ENCODE measurements at places on chromosomes 11 and 22.

GRCh38 chr22:19693981-19694670 is 20.2 kb upstream of the SEPTIN5 start:
- no peak for DNase-seq

DNA sequence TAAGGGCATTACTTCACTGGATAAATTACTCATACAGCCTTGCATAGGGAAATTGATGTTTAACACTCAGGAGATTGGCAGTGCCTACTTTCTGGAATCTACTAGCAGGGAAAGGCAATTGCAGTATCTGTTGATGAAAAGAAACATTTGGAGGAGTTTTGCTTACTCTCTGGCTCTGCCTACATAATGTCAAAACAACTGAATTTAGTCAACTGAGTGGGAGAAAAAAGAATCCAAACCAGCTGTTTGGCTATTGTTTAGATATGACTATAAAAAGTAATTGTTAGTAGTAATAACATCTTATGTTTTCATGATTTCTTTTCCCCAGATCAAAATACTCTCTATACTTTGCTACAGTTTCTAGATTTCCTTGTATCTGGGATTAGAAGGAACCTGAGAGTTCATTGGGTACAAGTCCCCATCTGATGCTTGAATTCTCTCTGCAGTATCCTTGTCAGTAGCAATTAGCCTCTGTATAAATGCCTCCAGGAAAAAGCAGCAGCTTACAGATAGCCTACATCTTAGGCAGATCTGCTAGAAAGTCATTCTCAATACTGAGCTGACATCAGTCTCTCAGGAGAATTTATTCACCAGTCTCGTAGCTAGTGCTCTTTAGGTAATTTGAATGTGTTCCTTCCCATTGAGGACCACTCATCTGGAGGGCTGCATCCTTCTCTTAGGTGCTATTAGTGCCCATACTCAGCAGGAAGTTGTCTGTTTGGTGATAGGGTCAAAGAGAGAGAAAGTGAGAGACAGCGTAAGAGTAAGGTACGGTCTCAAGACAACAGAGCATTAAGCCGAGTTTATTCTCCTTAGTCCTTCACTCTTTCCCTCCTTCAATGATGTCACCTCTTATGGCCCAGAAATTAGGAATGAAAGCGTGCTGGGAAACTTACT is 185.9 kb upstream of the CCDC90B start:
- DNase-seq, result no peak

- DNase-seq, result no peak
These were observed 69.1 kb downstream of the SMCO4 start for GRCh38 chr11:93474123-93474522.

- DNase-seq, result no peak
These were observed 908.5 kb upstream of the RAG2 start for GRCh38 chr11:37506531-37506930.

GRCh38 chr11:34002420-34002819 is 49.1 kb upstream of the CAPRIN1 start:
- no peak for DNase-seq

DNA sequence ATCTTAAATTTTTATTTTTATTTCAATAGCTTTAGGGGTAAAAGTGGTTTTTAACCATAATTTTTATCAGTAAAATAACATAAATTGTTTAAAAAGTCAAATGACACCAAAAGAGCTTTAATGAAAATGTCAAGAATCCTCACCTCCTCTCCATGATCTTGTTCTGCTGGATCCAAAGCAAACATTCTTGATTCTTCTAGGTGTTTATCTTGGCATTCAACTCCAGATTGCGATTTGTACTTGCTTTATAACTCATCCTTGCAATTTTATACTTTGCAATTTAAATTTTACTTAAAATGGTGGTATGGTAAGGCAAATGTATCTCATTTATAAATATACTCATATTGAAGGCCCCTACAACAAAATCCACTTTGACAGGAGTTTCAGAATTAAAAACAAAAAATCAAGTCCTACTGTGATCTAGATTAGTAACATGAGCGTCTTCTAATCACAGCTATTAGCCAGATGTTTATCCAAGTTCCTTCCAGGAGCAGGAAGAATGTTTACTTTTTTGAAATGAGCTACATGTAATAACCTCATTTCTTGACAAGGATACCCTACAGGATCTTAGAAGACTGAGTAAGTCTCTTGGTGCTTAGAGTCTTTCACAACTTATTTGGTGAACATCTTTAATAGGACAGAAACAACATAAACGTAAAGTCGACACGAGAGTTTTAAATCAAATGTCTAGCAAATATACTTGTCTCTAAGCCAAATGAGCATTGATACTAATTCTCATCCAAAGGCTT is 72.4 kb upstream of the CARD18 start:
- DNase-seq, result no peak

DNA sequence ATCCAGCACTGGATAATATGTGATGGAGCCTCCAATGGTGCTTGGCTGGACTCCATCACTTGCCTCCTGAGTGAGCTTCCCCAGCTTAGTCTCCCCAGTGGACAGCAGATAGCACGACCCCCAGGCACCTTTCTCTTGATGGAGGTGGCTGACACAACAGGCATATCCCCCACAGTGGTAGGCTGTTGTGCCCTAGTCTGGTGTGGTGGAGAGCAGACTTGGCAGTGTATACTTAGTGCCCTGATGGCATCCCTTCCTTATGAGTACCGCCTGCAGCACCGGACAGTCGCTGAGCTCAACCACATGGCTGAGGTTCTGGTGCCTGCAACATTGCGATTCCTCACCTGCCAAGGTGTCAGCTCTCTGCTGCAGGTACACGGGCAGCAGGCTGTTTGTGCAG is 50.1 kb downstream of the DNHD1 start:
- DNase-seq, result no peak

DNA sequence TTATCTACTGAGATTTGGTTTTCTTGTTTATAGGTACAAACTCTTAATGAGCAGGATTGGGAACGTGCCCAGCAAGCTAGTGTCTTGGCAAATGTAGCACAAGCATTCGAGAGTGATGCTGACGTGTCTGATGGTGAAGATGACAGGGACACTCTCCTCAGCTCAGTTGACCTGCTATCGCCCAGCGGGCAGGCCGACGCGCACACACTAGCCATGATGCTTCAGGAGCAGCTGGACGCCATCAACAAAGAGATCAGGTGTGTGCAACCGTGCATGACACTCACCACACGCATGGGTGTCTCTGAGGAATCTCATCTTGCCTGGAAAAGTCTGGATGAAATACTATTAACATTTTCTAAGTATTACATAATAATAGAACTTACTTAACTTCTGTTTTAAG is 54.7 kb upstream of the CTTN start:
- DNase-seq, result no peak

- no peak for DNase-seq
These were observed 3.1 kb upstream of the TNNT3 start for GRCh38 chr11:1916132-1916985.

GRCh38 chr11:76841923-76842452 is 18.7 kb upstream of the ACER3 start:
- DNase-seq, result no peak

DNA sequence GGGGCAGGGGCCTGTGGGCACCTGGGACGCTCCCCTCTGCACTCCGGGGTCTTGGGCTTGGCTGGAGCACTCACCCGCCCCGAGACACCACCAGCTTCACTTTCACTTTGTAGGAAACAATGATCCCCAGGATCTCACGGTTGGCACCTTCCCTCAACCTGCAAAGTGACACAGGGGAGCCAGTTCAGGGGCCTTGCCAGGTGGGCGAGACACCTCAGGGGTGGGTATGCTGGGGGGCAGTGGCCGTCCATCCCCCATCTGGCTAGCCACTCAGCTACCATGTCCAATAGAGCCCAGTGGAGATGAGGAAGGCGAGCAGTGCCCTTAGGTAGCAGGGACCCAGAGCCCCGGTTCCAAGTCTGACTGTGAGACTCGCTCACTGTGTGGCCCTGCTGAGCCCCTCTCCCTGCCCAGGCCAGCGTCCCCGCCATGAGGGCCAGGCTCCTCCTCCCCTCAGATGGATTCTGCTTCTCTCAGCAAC is 32.3 kb downstream of the TPBGL start:
- DNase-seq, result no peak

DNA sequence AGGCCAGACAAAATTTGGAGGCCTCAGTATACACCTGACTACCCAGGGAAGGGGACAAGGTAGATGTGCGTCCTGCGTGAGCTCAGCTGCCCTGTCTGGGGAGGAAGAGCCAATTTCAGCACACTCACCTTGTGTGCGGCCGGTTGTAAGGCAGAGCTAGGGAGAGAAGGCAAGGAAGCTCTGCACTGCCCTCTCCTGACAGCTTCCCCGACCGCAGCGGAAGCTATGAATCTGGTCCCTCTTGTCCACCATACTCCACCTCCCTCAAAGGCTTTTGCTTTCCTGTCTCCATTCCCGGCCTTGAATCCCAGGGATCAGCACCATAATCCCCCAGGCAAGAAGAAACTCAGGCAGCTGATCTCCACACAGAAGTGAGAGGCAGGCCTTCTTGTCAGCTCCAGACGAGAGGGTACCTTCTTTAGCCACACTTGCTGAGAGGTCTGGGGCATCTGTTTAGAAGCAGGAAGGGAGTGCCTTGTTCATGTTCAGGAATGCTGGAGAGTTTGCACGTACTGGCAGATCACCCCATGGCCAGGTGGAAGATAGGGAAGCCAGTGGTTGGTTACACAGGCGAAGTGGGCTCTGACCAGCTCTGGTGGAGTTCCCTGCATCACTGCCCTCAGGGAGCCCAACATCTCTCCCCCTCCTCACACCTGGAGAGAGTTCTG is 62.5 kb downstream of the FEZ1 start:
- DNase-seq, result no peak

GRCh38 chr11:131877246-131877942 is 507.0 kb downstream of the NTM start:
- DNase-seq, result no peak

- no peak for DNase-seq
These were observed 116.8 kb downstream of the MED15 start for GRCh38 chr22:20624161-20624616.

DNA sequence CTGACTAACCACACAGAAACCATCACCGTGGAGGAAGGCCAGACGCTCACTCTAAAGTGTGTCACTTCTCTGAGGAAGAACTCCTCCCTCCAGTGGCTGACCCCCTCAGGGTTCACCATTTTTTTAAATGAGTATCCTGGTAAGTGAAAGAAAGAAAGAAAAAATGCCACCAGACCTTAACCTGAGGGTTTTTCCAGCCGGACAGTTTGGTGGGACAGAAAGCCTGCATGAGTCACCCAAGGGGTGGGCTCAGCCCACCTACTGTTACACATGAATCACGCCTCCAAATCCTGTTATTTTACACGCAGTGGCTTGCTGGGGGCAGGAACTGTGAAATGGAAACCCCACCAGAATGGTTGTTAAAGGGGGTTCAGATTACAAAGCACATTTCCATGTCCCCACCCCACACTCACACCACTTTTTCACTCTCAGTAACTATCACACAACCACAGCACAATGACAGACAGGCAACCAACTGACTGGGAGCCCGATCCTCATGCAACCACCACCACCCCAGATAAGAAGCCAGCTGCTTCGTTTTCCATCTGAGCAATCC is 11.9 kb downstream of the CRTAM start:
- no peak for DNase-seq

DNA sequence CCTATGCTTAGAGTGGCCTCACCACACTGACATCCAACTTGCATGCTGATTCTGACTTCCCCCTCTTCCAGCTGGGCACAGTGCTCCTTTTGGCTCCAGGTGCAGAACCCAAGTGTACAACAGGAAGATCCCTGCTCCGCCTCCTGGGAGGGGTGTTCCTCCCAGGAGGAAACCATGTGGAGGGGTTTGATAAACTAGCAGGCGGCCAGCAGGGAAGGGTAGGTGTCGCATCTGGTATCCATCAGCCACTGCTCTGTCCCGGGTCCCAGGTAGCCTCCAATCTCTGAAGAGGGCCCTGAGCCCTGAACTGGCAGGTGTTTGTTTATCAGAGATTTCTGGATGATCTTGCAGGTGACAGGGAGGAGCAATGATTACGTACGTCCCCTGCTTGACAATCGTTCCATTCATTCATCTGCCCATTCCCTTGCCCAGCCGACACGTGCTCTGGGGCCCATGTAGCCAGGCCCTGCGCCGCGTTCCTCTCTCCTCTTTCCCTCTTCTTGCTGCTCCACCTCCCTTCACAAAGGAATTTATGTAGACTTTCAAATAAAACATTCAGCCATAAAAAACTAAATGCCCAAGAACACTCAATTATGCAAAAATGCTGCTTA is 41.2 kb upstream of the MICAL2 start:
- DNase-seq, result no peak

GRCh38 chr11:27916541-27917100 is 191.3 kb downstream of the KIF18A start:
- DNase-seq, result no peak

DNA sequence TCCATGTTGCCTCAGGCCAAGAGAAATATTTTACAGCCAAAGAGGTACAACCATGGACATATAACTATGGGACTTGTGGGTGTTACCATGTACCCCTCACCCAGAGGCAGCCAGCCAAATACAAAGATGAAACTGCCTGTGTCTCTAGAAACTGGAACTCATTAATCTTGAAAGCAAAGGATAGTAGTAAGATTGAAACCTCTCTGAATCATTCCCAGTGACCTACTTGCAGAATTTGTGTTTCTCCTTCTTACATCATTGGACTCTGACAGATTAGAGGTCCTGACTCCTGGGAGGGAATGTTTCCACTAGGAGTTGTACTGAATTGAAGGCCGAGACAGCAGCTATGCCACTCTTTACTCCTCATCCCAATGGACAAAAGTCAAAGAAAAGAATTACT is 257.4 kb upstream of the UBASH3B start:
- no peak for DNase-seq

DNA sequence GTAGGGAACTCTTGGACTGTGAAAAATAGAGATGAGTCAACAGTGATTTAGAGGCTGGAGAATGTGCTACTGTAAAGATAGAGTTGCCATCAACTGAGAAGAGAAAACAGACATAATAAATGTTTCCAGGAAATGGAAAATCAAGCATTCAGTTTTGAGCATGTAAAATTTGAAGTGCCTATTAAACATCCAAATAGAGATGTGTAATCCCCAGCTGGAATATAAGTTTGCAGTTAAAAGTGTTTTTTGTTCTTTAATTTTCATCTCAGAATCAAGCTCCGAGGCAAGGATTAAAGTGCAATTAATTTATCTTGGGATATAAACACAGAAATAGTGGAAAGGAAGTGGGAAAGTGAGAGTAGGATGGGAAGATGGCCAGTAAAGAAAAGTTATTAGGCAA is 666.0 kb upstream of the RAG2 start:
- no peak for DNase-seq

GRCh38 chr11:102292933-102293332 is 24.4 kb upstream of the BIRC3 start:
- DNase-seq, result no peak

- DNase-seq, result no peak
These were observed 48.8 kb downstream of the ENDOD1 start for GRCh38 chr11:95138448-95138847.

GRCh38 chr11:78216571-78217287 is 28.0 kb downstream of the USP35 start:
- no peak for DNase-seq

All from glomerular endothelial cell (primary cell).